ENCODE measurements at places on chromosomes 4 and X.

- no peak for DNase-seq
Measured at GRCh38 chrX:111355523-111356115, 56.4 kb downstream of the DCX start.

GRCh38 chr4:85152480-85152879 is 186.0 kb upstream of the WDFY3 start:
- no peak for DNase-seq

DNA sequence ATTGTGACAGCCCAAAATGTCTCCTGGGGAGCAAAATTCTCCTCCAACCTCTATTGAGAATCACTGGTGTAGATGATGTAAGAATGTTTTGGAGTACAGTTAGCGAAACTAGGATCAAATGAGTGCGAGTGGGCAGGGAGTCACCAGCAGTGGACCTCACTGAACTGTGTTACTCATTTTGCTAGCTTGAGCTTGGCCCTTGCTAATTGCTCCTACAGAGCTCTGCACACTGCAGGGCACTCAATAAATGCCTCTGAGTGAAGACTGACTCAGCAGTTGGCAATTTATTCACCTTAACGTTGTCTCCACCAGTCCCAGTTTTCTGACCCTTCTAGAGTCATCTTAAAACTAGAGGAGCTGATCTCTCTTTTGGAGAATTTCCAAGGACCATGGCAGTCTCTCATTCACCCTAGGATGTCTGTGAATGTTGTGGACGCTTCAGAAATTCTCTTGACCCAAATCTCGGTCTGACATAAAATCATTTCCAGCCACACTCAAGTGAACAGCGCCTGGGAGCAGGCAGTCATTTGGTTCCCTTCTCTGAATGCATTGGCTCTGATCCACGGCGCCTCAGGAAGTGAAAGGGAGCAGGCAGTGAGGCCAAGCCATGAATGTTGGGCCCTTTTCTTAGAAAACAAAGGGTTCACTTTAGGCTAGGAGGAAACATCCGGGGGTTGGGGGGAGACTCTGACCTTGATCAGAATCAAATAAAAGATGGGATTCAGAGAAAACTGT is 148.1 kb downstream of the NWD2 start:
- no peak for DNase-seq

- no peak for DNase-seq
Measured at GRCh38 chr4:55458164-55458563, 62.4 kb downstream of the TMEM165 start.

- no peak for DNase-seq
Measured at GRCh38 chr4:144547678-144548298, 98.2 kb upstream of the HHIP start.

DNA sequence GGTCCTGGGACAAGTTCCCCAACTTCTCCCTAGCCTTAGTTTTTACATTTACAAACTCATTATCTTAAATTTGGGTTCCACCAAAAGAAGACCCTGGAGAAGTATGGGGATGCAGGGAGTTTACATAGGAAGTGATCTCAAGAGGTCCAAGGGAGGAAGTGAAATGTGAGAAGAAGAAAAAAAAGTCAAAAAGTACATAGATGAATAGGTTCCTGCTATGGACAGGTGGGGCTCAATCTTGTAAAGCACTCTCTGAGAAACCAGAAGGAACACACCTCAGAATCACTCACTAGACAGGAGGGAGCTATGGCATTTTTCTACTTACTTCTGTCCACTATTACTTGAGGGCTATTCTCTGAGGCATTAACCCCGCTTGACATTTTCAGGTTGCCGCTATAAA is 56.6 kb downstream of the ARHGAP6 start:
- no peak for DNase-seq

Measured in activated effector memory CD4-positive, alpha-beta T cell treated with Interleukin-2 at 50 U/mL for 16 hours (primary cell).